Inflammatory macrophage (primary cell): ENCODE measurements at places on chromosomes 2 and 18.
A peak's percentile ranks its signal among the peaks of the same experiment; 100 is the strongest.

GRCh38 chr2:27958711-27959378, 68.3 kb downstream of the BABAM2 start:
- DNase-seq: no peak

- no peak for DNase-seq
Measured at GRCh38 chr2:188940171-188940570, 34.0 kb upstream of the COL3A1 start.

DNA sequence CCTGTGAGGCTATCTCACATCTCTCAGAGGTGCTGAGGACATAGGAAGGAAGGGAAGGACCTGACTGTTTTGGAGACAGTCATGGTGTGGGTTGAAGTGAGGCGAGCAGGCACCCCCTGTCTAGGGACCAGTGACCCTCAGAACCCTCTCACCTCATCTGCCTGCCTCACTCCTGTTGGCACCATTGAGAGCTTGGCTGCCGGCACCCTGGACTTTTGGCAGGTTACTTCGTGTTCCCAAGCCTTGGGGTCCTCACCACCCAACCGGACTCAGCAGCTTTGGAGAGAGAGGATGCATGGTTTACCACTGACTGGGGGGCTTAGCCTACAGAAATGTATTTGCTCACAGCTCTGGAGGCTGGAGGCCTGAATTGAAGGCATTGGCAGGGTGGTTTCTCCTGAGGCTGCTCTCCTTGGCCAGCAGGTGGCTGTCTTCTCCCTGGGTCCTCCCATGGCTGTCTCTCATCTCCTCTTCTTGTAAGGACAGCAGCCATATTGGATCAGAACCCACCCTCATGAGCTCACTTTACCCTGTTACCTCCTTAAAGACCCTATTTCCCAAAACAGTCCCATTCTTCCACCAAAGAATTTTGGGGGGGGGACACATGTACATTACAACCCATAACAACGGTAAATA, 142.0 kb downstream of the TSN start:
- peak; percentile 33 for DNase-seq

DNA sequence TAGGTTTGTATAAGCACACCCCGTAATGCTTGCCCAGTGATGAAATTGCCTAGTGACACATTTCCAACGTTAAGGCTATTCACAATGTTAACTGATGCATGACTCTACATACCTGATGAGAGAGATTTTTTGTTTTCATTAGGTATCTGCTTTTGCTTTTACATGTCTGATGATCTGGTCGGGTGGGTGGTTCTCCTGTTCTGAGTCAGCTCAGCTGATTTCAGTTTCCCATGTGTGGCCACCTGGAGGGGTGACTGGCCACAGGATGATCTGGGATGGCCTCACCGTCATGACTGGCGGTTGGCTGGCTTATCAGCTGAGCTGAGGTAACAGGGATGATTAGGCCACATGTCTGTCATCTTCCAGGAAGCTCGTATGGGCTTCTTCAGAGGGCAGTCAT, 33.8 kb upstream of the ACYP2 start:
- no peak for DNase-seq

GRCh38 chr18:32770666-32771168, 2.1 kb downstream of the KLHL14 start:
- DNase-seq: no peak
